GF-D8 (cell line): ENCODE measurements at places on chromosomes 1 and 21.
A peak's percentile ranks its signal among the peaks of the same experiment; 100 is the strongest.

DNA sequence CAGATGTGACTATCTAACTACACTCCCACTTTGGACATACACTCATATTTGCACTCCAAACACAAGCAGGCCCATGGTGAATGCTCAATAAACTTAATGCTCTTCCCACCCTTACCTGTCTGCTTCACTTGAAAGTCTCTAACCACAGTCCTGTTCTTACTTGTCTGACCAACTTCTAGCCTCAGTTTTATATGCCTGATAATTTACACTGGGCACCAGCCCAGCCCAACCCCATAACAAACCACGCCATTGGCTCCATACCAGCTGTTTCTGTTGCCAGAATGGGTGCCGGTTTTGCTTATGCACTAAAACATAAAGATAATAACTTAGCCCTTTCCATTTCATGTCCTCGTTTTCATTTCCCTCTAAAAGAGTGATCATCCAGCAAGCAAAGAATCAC lies 395.4 kb downstream of the NTNG1 start:
- no peak for DNase-seq

DNA sequence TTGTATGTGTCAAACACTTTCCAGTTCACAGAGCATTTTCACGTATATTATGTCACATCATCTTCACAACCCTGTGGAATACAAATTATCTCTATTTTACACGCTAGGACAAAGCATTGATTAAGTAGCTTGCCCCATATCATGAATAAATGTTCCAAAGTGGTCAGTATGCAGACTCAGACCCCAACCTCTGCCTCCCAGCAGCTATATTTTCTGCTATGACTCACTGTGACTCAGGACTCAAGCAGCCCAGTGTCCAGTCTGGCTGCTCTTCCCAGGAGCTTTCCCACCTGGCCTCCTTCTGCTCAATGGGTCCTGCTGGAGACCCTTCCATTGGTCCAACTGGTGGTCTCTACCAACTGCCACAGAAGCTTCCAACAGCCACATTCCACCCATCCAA lies 56.0 kb upstream of the RAP1A start:
- DNase-seq, result no peak

GRCh38 chr1:84442256-84442655 lies 36.8 kb upstream of the RPF1 start:
- DNase-seq, result peak; percentile 72

GRCh38 chr1:29632806-29633615 lies 396.7 kb downstream of the PTPRU start:
- DNase-seq, result no peak

DNA sequence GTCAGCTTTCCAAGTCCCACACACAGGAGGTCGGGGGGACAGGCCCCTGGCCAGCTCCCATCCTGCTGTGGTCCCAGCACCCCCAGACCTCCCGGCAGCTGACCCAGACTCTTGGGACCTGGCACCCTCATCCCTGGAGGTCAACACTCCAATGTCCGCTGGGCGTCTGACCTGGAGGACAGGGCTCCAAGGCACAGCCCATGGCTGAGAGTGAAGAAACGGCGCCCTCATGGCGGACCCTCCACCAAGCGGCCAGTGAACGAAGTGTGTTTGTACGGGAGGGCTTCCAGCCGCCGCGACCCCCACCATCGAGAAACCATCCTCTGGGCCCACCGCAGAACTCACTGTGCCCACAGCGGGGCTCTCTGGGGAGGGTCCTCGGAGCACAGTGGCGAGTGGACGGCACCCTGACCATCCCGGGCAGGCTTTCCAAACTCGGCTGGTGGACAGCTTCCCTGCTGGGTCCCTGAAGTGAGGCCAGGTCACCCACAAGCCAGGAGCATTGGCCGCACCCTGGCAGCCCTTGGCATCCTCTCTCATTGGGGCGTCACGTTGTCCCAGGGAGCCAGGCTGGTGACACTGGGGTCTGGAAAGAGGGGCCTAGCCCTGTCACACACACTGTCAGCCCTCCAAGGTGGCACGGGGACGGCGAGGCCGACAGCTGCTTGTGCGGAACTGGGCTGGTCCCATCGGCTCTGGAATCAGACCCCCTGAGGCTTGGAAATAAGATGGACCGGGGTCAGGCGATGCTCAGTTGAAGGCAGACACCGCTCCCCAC lies 47.8 kb upstream of the COL6A2 start:
- no peak for DNase-seq

DNA sequence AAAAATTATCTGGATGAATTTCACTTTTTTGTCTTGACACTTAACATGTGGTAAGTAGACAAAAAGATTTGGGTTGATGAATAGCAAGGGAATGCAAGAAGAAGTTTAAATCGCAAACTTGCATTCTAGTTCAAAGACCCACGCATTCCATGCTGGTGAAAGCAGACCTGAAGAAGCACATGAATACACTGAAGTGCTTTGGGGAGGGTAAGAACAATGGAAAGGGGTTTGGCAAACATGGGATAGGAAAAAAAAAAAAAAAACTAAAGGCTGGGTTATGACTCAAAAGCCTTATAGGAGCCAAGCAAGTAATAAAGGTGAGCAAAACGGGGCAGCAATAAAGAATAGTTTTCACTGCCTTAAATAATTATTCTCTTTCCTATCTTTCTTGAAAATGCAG lies 450.2 kb downstream of the LMO4 start:
- DNase-seq, result no peak

DNA sequence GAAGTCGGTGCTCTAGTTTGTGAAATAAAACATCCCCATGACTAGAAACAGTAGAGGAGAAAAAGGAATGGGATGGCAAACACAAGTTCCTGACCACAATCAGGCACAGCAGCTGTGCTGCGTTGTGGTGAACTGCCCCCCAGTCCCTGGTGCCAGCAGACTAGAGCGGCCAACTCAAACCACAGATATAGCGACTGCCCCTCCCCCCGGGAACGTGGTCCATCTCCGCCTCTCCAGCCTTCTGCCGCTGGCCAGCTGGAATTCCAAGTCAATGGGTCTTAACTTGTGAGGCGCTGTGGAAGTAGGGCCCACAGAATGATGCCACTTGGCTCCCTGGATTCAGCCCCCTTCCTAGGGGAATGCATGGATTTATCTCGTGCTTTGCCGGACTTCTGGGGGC lies 41.6 kb upstream of the ZNF678 start:
- no peak for DNase-seq

GRCh38 chr1:24364975-24365678 lies 46.0 kb downstream of the GRHL3 start:
- DNase-seq, result no peak

GRCh38 chr21:37546299-37546908 lies 179.8 kb downstream of the DYRK1A start:
- DNase-seq, result no peak

GRCh38 chr1:173454966-173455524 lies 22.1 kb upstream of the PRDX6 start:
- DNase-seq, result no peak

GRCh38 chr1:214310777-214311690 lies 30.1 kb downstream of the SMYD2 start:
- no peak for DNase-seq

DNA sequence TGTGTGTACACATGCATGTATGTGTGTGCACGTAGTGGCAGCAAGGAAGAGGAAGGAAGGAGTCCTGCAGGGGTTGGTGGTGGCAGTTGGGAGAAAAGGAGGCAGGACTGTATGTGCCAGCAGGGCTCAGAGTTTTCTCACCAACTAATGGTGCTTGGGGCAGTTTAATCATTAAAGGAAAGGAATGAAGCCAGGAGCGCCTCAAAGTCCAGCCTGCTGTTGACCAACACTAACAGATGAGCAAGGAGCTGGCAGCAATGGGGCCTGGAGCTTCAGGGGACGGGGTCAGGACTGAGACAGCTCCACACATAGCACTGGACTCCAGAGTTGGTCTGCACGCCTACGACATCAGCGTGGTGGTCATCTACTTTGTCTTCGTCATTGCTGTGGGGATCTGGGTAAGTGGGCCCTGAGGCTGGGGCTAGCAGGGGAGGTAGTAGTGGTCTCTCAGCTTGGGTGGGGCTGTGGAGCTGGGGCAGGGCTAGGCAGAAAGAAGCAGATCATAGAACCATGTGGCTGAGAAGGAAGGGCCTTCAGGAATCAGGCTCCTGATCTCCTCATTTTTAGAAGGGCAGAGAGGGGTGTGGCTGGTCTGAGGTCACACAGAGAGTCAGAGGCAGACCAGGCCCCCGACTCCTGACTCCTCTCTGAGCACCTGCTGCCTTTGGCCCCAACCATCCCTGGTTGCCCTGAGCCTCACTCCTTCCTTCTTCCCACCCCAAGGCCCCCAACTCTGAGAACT lies at the start of gene SLC5A9:
TSS of gene SLC5A9 (plus strand) at position 216 of the 742 bp plus-strand sequence. CDS start at position 237, 21 bp downstream.
- DNase-seq, result no peak

GRCh38 chr1:108149796-108150467 lies 50.2 kb downstream of the SLC25A24 start:
- DNase-seq, result no peak

GRCh38 chr21:41068967-41069642 lies 98.9 kb upstream of the BACE2 start:
- no peak for DNase-seq

DNA sequence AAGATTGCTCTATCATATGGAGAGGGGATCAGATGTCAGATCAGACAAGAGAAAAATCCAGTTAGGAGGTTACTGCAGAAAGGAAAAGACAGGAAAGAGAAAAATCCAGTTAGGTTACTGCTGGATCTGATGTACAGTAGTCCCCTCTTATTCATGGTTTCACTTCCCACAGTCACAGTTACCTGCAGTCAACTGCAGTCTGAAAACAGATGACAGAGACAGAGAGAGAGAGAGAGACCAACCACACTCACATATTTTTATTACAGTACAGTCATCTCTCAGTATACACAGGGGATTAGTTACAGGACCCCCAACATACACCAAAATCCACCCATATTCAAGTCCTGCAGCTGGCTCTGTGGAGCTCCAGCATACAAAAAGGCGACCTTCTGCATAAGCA lies 29.3 kb downstream of the NUP133 start:
- no peak for DNase-seq

DNA sequence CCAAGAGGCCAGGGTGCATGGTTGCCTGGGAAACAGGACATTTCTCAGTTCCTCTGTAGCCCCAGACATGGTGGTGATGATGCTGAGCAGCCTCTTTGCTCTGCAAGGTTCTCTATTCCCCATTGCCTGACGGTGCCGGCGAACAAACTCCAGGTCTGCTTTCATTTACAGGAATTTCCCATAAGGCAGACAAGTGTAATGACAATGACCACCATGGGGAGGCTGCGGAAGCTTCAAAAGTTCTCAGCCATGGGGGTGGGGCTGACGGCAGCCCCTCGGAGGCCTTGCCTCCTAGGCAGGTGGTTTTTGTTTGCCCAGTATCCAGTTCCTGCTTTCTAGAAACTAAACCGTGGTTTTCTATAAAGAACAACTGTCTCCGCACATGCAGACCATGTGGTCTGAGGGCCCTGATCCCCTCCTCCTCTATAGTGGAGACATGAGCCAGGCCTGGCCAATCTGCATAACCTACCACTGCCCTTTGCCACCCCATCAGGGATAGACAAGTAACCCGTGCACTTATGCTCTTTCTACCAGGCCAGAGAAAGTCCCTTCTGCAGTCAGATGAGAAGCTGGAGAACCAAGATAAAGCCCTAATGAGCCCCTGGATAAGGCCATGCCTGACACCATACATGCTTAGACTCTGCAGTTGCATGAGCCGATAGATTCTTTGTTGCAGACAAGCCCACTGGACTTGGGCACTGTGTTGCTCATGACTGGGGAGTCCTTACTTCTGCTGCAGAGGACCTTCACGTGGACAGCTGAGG lies 54.1 kb downstream of the LDLRAD2 start:
- no peak for DNase-seq

GRCh38 chr21:43339668-43340067 lies 87.3 kb downstream of the SIK1 start:
- no peak for DNase-seq

DNA sequence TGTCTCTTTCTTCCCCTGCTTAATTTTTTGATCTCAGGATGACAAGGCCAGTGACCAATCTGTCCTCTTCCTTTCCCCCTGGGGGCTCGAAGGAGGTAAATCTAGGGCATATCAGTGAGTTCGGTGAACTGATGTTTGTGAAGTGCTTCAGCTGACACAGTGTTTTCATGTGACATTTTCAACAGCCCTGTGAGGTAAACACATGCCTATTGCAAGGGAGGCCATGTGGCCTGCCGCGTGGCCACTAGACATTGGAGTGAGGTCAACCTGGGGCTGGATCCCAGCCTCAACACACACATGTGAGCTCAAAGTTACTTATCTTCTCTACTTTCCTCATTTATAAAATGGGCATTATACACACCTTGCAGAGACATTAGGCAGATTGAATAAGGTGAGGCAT lies 126.3 kb downstream of the PLPP3 start:
- no peak for DNase-seq

DNA sequence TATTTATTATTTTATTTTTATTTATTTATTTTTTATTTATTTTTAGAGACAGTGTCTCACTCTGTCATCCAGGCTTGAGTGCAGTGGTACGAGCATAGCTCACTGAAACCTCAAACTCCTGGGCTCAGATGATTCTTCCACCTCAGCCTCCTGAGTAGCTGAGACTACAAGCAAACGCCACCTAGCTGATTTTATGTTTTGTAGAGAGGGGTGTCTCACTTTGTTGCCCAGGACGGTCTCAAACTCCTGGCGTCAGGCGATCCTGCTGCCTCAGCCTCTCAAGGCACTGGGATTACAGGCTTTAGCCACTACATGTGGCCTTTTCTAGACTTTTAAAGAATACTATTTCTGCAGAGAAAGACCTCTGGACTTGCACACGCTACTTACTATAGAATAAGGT lies 61.3 kb upstream of the C1orf53 start:
- no peak for DNase-seq

GRCh38 chr1:25802915-25803314 lies 2.9 kb downstream of the SELENON start:
- DNase-seq, result no peak

GRCh38 chr1:203278082-203278884 lies 27.0 kb upstream of the BTG2 start:
- DNase-seq, result no peak

DNA sequence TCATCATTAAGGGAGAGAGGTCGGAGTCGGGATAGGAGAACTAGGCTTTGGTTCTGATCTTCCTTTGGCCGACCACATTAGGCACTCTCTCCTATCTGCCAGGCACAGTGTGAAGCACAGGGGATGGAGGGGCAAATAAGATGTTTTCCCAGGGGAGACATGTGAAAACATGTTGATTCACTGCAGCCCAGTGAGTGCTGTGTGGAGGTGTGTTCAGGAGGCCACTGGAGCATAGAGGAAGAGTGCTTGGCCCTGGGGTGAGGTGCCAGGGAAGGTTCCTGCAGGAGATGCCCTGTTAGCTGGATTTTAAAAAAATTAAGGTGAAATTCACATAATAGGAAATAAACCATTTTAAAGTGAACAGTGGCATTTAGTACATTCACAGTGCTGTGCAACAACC lies 3.7 kb downstream of the VANGL2 start:
- no peak for DNase-seq

- DNase-seq, result peak; percentile 94
These were observed 41.0 kb upstream of the LIN9 start for GRCh38 chr1:226349801-226350518.
